ENCODE measurements at places on chromosomes 13 and 19. TPM values are rescaled to one million over a fixed set of nuclear protein-coding genes. Genes with fewer than 3 reads are reported as not detected.

DNA sequence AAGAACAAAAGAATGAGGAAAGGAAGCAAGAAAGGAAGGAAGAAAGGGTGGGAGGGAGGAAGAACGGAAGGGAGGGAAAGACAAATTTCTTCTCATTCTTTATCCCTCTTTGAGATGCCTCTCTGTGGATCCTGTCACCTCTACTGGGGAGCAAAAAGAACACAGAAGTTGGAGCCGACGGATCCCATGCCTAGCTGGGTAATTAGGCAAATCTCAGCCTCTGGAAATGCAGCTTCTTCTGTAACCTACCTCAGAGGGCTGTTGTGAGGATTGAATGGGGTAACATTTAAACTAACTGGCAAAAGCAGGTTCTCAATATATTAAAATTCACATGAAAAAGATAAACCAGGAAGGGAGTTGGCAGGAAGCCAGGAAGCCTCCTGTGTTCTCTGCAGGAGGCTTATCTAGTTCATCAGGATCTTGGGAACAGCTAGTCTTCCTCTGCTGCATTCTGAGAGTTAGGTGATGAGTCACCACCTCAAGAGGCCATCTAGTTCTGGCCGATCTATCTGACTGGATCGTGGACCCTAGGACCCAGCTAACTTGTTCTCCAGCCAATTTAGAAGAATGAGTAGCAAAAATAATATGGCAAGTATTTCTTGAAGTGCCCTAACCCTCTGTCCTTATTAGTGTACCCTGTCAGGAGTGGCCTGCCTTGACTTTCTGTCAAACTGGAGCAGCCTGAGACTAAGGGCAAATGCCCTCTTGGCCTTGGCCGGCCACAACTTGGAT lies 15.2 kb upstream of the CPB2 start:
- DNase-seq = peak; percentile 82

Gene SIGLEC12
- total RNA-seq = not detected

- DNase-seq = no peak
Measured at GRCh38 chr13:77406644-77407440, 79.9 kb upstream of the MYCBP2 start.

Gene ATXN8OS
- not detected for total RNA-seq

DNA sequence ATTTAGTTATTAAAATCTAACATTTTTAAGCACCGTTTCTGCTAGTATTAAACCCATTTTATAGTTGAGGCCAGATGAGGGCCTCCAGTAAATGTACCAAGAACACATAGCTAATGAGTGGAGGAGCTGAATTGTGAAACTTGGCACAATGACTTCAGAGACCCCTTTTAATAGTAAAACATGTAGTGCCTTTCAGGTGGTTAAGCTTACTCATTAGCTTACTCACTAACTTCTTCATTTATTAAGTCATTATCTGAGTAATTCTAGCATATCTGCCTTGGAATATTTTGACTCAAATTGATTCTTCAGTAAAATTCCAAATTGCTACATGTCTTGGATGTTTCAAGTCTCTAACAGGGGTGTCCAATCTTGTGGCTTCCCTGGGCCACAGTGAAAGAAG lies 735.2 kb downstream of the LIG4 start:
- no peak for DNase-seq

Gene CYP2F1
- not detected for total RNA-seq

GRCh38 chr19:39299832-39300231 lies 3.6 kb downstream of the IFNL1 start:
- DNase-seq = no peak

DNA sequence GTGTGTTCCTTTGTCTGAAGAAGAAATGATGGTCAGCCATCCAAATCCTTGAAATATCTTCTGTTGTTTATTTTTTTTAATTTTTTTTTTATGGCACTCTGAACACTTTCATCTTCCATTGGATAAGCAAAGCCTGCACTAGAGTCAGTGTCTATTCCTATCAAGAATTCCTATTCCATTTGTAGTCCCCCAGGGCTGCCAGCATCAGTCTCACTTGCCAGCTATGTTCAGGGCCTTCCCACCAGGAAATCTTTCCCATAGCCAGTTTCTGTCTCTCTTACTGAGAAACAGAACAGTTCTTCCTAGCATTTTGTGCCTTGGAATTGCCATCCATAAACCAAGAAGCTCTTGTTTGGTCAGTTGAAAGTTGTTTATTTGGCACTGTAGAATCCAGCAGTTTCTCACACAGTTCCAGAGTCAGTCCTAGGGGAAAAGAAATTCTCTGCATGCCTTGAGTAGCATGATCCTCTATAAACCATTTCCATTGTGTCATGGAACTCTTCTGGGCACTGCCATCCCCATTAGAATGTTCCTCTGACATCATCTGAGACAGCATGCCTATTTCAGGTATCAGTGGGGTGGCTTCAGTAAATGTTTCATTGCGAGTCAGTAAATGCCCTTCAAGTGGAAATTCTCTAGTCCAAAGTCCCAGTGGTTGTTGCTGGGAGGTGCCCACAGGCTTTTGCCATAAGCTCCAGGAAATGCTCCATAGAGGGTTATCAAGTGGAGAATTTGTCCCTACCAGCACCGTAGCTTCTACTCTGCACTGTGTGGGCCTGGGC lies 18.7 kb upstream of the SPRYD7 start:
- no peak for DNase-seq
